Stimulated activated CD4-positive, alpha-beta T cell treated with anti-CD3 and anti-CD28 coated beads, Interleukin-4, amount 100 ng/mL, for 4 hours (primary cell): ENCODE measurements at places on chromosomes 2 and 18.

DNA sequence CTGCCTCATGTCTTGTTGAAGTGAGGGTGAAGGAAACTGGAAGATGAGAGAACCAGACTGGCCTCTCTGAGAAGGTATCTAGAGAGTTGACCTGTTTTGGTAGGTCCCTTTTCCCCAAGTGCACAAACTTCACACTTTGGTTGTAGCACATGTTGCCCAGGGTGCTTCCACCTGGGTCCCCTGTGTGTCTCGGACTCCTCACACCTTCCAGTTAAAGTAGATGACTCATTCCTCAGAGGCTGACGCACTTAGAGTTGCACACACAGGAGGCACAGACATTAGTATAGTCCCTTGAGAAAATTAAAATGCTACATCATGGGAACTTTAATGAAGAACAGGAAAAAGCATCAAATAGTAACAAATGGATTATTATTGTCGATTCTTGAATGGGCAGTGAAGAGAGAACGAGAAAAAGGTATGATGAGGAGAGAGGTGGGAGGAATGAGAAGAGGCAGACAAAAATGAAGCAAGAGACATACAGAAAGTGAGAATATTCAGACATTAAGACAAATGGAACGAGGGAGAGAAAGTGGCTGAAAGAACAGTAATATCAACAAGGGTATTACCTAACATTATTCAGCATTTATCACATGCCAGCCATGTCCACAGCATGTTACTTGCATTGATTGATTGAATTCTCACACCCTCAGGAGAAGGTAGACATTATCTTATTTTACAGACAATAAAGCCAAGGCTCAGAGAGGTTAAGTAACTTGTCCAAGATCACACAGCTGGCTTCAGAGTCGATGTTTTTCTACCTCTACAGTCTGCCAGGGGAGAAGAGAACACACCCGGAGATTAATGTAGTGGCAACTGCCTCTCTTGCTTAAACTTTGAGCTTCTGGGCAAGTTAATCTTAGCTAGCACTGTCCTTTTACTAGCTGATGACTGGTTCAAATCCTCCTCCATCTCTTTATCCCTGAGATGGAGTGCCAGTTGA, 68.6 kb downstream of the FHOD3 start:
- DNase-seq: no peak

GRCh38 chr18:64474773-64475172, 325.9 kb upstream of the LINC00305 start:
- no peak for DNase-seq

DNA sequence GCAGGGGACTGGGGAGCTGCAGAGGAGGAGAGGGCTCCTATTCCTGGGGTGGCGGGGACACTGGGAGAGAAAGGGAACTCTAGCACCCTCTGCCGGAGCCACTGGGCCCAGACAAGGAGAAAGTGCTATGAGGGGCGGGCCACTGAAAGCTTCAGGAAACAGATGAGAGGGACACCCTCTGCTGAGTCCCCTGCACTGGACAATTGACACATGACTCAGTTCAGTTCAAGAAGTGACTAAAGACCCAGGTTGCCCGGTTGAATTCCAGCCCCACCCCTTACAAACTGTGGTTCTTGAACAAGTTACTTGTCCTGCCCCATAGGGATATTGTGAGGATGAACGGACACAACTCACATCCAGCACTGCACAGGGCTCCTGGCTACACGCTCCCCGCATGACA, 5.0 kb downstream of the RUFY4 start:
- DNase-seq: no peak

- DNase-seq: no peak
These were observed 588 bp downstream of the CHAC2 start for GRCh38 chr2:53768242-53768542.

GRCh38 chr2:74625658-74626425, 22.3 kb downstream of the M1AP start:
- no peak for DNase-seq

GRCh38 chr2:62577994-62578781, 72.2 kb upstream of the TMEM17 start:
- no peak for DNase-seq

- DNase-seq: peak; percentile 15
These were observed 822 bp downstream of the UBE2E3 start for GRCh38 chr2:180980943-180981911.

GRCh38 chr2:84972207-84972783, 1.3 kb downstream of the KCMF1 start:
- no peak for DNase-seq

DNA sequence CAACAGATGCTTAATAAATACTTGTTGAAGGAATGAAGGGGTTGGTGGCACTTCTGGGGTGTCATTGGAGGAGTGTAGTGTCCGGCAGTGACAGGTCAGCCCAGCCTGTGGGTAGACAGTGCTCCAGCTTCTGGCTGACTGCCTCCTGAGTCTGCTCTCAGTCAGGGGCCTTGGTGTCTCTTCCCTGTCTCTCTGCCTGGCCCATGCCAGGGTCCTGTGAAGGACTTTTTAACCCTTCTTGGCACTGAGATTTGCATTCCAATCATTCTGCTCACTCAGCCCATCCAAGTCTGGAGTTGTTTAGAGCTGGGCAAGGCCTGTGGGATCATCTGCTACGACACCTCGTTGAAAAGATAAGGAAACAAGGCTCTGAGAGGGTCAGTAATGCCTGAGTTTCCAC, 1.4 kb upstream of the KCNK3 start:
- no peak for DNase-seq

GRCh38 chr2:24050041-24050979, 769 bp downstream of the FKBP1B start:
- DNase-seq: no peak

DNA sequence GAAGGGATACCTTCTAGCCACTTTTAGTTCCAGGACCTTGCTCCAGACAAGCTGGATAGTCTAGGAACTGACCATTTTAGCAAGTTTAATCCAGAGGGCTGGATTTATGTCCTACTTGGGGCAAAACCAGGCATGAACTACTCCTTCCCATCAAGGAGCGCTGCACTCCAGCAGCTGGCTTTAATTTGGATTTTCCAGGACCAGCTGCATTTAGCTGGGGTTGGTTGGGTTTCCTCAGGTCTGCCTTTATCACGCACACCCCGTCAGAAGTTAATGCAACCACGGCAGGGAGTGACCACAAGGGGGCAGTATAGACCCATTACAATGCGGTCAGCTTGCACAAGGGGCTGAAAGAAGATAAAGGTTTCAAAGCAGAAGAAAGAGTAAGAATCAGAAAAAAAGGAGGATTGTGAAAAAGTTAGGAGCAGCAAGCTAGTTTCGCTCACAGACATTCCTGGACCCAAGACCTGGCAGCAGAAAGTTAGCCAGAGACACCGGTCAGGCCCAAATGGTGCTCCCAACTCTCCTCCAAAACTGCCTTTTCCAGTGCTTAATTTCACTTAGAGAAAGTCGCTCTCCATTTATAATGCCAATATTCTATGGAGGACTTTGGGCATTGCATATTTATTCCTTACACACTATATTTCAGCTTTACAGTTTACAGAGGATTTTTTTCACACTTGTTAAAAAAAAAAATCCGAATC, 40.1 kb downstream of the SLC4A1AP start:
- peak; percentile 76 for DNase-seq

- peak; percentile 18 for DNase-seq
These were observed 13.2 kb upstream of the SS18 start for GRCh38 chr18:26103579-26103978.

DNA sequence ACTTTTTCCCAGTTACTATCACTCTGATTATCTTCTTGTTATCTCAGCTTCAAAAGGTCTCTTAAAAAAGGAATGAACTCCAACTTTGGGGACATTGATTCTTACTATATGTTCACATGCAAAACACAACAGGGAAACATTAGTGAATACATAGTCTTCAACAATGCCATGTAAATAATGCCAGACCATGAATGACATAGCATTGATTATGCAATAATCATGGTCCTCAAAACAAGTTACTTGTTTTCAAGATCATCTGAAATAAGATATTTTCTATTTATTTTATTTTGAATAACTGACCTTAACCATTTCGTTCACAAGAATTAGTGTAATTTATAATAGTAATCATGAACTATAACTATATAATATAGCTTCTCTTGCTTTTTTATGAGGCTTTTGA, 902.3 kb downstream of the MBD2 start:
- no peak for DNase-seq

DNA sequence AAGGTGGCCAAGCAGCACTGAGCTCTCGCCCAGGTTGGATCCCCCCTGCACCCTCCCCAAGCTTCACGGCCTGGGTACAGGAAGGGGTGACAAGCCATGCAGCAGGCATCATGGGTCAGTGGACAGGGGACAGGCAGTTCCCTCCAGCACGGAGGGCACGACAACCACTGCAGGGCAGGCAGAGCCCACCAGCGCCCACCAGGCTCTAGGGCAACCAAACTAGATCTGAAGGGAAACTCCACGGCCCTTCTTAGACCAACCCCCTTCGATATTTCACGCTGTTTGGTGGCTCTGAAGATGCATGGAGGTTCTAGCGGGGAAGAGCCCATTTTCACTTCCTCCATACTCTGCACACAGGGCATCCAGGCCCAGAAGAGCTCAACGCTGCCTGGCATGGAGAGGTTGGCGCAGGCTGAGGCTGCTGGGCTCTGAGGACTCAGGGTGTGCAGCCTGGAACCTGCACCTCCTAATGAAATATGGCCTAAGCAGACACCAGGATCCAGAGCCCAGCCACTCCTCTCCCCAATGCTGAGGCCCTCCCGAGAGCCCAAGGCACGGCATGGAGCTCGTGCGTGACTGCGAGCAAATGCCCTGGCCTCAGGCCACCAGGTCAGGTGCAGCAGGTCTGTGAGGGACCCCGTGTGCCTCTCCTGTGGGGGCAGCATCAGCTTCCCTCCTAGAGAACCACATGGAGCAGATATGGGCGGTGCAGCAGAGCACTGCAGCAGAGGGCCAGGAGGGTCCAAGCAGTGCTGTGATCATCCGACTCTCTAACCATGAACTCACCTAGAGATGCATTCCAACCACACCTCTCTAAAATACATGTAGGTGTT, 8.7 kb upstream of the MTERF4 start:
- DNase-seq: no peak

DNA sequence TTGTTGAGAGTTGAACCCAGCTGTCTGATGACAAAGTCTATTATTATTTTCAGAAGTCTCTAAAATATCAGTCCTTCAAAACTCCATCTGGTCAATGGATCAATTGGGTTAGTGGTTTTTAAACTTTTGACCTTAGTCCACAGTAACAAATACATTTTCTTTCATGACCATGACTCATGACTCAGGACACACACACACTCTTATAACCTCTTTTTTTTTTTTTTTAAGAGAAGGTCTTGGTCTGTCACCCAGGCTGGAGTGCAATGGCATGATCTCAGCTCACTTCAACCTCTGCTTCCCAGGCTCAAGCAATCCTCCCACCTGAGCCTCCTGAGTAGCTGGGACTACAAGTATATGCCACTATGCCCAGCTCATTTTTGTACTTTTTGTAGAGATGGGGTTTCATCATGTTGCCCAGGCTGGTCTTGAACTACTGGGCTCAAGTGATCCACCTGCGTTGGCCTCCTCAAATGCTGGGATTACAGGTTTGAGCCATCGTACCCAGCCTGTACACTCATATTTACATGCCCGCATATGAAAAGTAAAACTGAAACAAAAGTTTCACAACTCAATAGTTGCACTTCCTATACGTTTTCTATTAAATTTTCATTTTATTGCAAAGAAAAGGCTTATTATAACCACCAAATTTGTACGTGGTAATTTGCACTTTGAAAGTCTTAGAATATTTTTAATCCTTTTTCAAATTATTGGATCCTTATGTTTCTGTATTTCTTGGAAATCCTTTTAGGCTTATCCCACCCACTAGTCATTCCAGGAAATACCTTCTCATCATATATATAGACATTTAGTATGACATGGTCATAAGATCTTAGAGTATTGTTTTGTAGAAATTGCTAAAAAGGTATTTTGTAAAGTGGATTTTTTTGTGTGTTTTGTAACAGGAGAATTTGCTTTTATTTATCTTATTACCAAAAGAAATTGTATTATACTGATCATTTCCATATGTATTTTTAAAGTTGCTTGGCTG, 199.0 kb downstream of the LPIN1 start:
- no peak for DNase-seq

DNA sequence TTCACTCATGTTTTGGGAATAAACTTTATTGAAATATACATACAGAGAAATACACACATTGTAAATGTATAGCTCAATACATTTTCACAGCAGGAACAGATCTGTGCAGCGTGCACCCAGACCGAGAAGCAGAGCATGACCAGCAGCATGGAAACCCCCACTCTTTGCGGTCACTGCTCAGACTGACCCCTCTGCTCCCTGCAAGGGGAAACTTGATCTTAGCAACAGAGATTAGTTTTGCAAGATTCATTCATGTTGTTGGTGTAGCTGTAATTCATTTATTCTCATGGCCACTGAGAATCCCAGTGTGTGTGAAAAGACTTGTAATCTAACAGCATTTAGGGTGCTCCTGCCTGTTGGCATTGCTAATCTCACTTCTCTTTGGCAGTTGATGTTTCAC, 35.2 kb downstream of the LPIN1 start:
- no peak for DNase-seq

DNA sequence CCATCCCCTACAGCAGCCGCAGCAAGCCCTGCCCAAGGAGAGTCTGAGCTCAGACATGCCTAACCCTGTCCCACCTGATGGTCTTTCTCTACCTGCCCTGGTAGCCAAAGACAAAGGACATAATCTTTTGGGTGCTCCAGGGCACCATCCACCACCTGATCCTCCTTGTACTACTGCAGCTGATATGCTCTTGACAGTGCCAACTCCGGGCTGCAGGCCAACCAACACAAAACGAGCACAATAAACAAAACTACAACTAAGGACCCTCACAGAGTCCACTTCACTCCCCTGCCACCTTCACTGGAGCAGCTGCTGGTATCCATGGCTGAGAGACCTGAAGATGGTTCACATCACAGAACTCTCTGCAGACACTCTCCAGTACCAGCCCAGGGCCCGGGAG, 106.3 kb downstream of the GRB14 start:
- no peak for DNase-seq

- DNase-seq: no peak
These were observed 264.4 kb upstream of the FIGN start for GRCh38 chr2:164000176-164000575.

DNA sequence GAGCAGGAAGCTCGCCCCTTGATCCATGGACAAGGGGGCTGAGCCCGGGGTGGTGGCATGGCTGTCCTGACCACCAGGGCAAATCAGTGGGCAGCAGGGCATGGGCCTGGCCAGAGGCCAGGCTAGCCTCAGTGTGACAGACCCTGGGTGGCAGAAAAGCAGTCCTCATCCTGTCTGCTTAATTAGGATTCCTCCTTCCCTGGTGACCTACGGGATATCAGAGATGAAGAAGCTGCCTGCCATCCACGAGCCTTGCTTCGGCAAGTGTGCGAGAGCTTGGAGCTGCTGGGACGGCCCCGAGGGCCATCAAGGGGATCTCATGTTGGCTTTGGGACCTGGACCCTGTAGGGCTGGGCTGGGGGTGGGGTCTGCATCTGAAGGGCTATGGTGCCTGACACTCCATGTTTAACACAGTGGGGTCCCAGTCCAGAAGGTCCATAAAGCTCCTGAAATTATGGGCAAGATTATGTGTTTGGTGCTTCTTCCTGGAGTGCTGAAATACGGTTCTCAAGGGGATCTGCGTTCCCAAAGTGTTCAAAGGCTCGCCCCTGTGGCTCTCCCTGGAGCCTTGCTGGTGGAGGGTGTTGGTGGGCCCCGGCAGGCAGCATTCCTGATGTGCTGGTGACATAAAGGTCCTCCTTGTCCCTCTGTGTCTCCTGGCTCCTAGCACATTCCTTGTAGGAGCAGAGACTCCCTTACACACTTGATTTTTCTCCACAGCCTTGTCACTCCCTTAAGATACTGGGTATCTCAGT, 52.6 kb downstream of the KCNIP3 start:
- no peak for DNase-seq
